CD8-positive, alpha-beta memory T cell (primary cell): ENCODE measurements at places on chromosomes 4 and X.
A peak's percentile ranks its signal among the peaks of the same experiment; 100 is the strongest.

DNA sequence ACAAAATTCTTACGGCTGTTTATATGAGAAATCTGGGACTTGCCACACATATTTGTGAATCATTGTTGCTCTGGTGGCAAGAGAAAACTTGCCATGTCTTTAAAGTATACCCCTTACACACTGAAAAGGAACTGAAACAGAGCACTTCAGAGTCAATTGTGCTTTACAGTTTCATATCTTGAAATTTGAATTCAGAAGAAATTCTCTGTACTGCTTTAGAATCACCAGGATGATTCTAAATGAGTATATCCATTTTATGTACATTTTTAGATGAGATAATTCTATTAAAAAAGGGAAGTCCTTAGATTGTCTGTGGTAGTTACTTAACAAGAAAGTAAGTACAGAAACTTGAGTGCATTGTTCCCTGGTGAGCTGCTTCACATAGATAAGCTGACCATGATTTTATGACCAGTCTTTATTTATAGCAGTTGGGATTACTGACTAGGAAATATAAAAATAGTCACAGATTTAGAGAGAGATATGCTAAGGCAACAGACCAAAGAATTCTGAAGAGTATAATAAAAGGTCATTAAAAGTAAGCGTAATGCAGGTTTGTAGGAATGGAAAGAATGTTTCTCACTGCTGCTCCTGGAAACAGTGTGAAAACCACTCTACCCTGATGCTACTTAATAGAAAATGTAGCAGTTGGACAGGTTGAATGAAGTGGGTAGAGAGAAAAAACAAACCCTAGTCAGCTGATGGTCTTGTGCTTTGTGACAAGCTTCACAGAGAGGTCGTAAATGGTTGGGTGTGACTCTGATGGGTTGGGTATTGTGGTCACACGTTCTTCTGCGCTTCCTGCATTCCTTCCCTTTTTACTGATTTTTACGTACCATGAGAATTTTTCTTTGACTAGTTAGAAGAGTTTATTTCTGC, 41.0 kb downstream of the FNIP2 start:
- DNase-seq, result peak; percentile 8

GRCh38 chr4:153022241-153022715, 86.2 kb downstream of the FHDC1 start:
- no peak for DNase-seq

DNA sequence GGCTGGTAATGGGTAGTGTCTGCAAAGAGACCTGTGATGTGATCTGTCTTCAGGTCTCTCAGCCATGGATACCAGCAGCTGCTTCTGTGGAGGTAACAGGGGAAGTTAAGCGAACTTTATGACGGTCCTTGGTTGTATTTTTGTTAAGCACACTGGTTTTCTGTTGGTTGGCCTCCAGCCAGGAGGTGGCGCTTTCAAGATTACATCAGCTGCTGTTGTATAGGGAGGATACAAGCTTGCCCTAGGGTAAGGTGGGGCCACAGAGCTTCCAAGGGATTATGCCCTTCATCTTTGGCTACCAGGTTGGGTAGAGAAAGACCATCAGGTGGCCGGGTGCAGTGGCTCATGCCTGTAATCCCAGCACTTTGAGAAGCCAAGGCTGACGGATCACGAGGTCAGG, 834.2 kb upstream of the GALNTL6 start:
- no peak for DNase-seq

- DNase-seq, result no peak
These were observed 23.5 kb upstream of the THOC2 start for GRCh38 chrX:123756320-123756719.

DNA sequence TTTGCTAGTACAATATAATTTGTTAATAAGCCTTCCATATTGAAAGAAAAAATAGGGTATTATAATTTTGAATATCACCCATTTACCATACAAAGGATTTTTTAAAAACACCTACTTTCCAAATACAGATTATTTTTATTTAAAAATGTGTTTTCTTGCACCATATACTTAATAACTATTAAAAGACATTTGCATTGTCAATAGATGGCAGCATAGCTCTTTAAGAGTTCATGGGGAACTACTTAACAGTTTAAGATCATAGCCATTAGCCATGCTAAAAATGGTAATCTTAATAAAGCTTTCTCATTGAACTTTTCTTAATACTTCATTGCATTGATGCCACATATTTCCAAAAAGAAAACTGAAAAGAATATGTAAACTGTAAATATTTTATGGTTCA, 1995.9 kb downstream of the C4orf33 start:
- no peak for DNase-seq

DNA sequence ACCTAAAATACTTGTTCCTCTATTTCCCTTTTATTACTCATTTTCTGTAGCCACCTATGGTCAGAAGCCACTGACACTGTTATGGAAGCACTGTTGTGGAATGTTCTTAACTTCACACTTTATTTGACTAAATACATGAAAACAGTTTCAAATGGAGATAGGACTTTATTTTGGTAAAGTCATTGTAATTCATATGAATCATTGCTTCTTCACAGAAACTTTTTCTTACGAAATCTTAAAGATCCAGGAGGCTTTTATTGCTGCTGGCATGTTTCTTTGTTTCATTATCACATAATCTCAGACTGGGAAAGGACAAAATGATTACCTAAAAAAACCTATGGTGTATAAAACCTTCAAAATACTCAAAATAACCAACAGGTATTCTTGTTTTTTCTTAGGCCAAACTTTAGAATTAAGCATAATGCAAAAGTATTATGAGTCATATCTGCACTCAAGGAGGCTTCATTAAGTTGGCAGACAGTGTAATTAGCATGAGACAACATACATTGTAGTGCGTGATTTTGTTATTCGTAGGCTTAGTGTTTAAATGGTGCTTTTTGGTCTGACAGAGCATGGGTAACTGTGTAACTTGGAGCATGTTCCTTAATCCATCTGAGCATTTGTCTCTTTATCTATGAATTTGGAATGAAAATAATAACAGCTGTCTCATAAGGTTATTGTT, 58.0 kb downstream of the SH3BGRL start:
- no peak for DNase-seq

- DNase-seq, result peak; percentile 30
These were observed 19.5 kb upstream of the NFXL1 start for GRCh38 chr4:47933840-47934239.

DNA sequence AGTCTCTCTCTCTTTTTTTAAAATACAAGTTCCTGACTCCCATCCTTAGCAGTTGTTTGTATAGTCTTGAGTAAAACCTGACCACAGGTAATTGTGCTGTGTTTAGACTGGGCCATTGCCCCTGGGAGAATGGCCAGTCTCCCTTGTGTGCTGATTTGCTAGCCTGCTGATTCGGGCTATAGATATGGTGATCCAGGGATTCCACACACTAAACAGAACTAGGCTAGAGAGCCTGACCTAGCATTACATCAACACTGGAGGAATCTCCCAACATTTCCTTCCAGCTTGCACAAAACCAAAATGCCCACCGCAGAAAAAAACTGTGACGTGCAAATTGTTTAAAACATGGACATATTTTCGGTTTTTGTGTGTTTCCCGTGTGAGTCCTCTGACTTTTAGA, 5.1 kb downstream of the UPRT start:
- DNase-seq, result no peak

- DNase-seq, result no peak
These were observed 144.3 kb downstream of the NWD2 start for GRCh38 chr4:37388681-37389365.

- no peak for DNase-seq
These were observed 35.8 kb downstream of the SLC10A7 start for GRCh38 chr4:146485968-146486367.

DNA sequence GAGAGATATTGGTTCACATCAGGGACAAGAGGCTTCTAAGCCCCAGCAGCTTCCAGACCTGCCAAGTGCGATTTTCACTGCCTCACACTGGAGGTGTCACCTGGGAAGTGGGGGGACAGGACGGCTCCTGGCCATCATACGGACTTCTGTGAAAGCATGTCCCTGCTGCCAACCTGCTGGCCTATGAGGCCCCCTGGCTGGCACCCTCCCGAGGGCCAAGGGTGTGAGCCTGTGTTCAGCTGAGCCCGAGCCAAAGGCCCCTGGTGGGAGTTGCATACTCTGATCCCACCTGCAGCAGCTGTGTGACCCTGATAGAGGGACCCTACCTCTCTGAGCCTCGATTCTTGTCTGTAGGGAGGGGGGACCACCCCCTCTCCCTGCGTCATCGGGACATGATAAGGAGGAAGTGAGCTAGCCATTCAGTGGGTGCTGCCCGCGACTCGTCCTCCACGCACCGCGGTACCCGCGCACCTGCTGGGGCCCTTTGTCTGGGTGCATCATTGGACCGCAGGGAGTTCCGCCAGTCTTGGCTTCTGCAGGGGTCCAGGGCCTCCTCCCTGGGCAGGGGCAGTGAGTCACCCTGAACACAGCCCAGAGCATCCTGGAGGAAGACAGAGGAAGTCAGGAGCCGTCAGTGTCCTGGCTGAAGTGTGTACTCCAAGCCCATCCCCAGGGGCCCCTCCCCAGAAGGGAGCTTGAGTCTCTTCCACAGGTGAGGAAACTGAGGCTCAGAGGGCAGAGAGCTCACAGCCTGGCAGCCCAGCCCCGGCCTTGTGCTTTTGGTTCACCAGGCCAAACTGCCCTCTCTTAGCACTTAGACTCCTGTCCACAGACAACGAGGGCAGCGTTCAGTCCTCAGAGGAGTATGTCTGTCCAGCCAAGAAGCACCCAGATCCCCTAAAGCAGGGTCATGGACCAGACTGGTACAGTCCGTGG, 24.1 kb downstream of the C4orf50 start:
- DNase-seq, result no peak

GRCh38 chr4:44848466-44848865, 122.1 kb upstream of the GNPDA2 start:
- no peak for DNase-seq

GRCh38 chrX:20680998-20681397, 414.3 kb upstream of the RPS6KA3 start:
- no peak for DNase-seq

DNA sequence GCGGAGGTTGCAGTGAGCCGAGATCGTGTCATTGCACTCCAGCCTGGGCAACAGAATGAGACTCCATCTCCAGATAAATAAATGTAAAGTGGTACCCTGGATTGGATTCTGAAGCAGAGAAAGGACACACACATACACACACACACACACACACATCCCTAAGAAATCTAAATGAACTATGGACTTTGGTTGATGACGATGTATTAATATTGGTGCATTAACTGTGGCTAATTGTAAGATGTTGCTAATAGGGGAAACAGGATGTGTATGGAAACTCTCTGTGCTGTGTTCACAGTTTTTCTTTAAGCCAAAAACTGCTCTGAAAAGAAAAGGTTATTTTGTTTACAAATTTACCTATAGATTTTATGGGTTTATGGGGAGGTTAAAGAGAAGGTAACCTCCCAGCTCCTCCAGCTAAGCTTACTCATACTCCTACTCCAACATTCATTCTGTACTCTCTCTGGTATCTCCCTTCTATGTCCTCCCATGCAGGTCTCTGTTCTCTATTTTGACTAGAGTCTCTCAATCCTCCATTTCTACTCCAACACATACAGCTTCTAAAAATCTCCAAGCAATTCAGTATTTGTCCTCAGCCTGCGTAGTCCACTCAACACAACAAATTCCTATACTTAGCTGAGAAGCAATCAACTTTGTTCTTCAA, 46.5 kb upstream of the RELL1 start:
- DNase-seq, result no peak

DNA sequence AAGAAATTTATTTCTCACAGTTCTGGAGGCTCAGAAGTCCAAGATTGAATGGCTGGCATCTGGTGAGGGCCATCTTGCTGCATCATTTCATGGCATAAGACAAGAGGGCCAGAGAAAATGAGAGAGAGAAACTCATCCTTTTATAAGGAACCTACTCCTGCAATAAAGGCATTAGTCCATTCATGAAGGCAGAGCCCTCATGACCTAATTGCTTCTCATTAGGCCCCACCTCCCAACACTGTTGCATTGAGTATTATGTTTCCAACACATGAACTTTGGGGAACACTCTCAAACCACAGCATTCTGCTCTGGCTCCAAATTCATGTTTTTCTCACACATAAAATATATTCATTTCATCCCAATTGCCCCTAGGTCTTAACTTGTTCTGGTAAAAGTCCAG, 14.2 kb downstream of the RNF175 start:
- DNase-seq, result no peak

DNA sequence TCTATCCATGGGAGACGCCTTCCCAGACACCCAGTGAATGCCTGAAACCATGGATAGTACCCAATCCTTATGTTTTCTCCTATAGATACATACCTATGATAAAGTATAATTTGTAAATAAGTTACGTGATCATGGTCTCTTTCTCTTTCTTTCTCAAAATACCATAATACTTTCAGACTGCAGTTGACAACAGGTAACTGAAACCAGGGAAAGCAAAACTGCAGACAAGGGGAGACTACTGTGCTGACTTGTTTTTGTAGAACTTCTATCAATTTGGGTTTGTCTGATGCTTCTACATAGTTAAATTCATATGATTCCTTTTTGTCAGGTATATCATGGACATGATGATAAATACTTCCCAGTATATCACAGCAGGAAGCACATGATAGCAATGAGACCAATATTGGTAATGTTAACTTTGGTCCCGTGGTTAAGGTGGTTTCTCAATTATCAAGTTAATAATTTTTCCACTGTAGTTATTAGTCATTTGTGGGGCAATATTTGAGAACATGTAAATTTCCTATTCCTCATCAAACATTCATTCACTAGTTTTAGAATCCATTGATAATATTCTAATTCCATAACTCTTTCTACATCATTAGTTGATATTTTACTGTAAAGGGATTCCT, 298.0 kb upstream of the TET2 start:
- DNase-seq, result no peak

- no peak for DNase-seq
These were observed 886 bp upstream of the NDST3 start for GRCh38 chr4:118033148-118034052.

- DNase-seq, result no peak
These were observed 81.1 kb upstream of the CT45A1 start for GRCh38 chrX:135632353-135632752.

GRCh38 chr4:41207291-41207831, 7.0 kb downstream of the APBB2 start:
- DNase-seq, result no peak

GRCh38 chr4:74996996-74997395, 64.1 kb downstream of the PARM1 start:
- no peak for DNase-seq

DNA sequence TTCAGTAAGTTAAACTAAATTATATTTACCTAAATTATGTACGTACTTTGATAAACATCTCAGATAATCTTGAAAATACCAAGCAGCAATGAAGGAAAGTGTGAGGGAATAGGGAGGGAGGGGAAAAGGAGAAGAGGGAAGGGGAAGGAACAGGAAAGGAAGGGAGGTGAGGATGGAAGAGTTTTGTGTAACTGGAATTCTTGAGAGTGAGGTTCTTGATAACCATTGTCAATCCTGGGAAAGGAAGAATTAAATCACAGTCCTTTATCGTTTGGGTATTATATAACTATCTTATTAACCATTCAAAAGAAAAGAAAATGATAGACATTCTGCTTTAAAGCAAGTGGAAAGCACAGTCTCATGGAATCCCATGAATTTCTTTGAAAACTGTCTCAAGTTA, 795.0 kb downstream of the CCSER1 start:
- no peak for DNase-seq

DNA sequence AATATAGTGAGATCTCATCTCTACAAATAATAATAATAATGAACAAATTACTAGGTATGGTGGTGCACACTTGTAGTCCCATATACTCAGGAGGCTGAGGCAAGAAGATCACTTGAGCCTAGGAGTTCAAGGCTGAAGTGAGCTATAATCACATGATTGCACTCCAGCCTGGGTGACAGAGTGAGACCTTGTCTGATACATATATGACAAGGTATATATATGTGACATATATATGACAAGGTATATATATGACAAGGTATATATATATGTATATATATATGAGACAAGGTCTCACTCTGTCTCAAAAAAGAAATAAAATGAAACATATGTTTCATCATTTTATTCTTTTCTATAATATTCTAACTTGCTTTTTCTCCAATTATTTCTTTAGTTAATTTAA, 278.1 kb upstream of the TET2 start:
- no peak for DNase-seq
